ENCODE measurements at places on chromosomes 4 and X.

- no peak for DNase-seq
Observed at GRCh38 chr4:84441758-84442377, 57.2 kb downstream of the NKX6-1 start.

GRCh38 chr4:169189372-169189771 is 81.4 kb downstream of the SH3RF1 start:
- no peak for DNase-seq

GRCh38 chr4:184645904-184646610 is 3.2 kb downstream of the CASP3 start:
- no peak for DNase-seq

DNA sequence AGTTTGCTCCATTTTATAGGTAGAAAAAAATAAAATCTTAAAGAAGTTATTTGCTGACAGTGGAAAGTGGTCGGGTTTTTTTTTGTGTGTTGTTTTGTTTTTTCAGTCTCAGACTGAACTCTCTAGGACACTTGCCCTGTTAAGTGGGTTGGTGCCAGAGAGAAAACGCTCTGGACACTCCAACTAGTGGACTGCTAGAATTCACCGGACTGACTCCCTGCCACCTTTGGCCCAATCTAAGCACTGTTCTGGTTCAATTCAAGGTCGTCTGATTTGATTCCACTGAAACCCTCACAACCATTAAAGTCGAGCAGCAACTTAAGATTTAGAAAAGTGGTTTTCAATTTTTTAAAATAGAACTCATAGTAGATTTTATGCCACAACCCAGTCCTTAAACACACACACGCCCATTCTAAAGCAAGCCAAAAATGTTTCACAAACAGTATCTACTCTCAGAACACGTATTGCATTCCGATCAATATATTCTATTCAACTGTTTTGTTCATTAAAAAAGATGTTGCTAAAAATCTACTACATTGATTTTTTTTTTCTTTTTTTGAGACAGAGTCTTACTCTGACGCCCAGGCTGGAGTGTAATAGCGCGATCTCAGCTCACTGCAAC is 27.3 kb downstream of the RWDD4 start:
- DNase-seq, result no peak

GRCh38 chr4:8391972-8392371 is 48.6 kb downstream of the ACOX3 start:
- no peak for DNase-seq

GRCh38 chr4:152643153-152644035 is 36.4 kb downstream of the TMEM154 start:
- no peak for DNase-seq

- no peak for DNase-seq
Observed at GRCh38 chr4:119746951-119747350, 118.3 kb upstream of the PDE5A start.

- no peak for DNase-seq
Observed at GRCh38 chr4:102759831-102760644, 730 bp downstream of the MANBA start.
